ENCODE measurements at places on chromosomes 13 and 19.

DNA sequence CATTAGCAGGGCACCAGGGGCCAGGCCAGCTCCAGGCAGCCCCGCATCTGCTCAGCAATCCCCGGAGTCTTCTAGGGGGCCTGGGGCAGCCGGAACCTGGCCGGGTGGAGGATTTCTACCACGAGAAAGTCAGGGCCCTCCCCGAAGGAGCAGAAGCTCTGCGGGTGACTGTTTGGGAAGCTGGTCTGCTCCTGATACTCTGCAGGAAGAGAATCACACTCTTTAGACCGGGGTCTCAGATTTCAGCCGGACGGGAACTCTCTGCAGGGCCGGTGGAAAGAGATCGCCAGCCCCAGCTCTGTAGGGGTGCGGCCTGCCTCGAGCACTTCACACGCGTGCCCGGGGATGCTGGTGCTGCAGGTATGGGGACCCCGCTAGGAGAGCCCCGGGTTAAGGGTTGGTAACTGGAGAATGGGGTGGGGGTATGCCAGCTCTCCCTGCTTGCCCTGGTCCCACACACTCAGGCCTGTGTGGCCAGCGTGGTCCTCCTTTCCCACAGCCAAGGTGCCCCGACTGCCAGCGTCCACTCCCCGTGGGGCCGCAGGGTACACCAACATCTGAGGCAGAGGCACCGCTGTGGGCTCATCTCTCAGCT, 20.1 kb downstream of the RASA3 start:
- H3K4me1 ChIP-seq, result peaks cover 3% of the 10 kb centered on the region
- no peak overlapping the region for H3K27ac ChIP-seq
- no peaks in the 10 kb centered on the region for H3K36me3 ChIP-seq
- H3K4me3 ChIP-seq, result no peak overlapping the region
- H3K27me3 ChIP-seq, result no peaks in the 10 kb centered on the region
- no peak for DNase-seq

DNA sequence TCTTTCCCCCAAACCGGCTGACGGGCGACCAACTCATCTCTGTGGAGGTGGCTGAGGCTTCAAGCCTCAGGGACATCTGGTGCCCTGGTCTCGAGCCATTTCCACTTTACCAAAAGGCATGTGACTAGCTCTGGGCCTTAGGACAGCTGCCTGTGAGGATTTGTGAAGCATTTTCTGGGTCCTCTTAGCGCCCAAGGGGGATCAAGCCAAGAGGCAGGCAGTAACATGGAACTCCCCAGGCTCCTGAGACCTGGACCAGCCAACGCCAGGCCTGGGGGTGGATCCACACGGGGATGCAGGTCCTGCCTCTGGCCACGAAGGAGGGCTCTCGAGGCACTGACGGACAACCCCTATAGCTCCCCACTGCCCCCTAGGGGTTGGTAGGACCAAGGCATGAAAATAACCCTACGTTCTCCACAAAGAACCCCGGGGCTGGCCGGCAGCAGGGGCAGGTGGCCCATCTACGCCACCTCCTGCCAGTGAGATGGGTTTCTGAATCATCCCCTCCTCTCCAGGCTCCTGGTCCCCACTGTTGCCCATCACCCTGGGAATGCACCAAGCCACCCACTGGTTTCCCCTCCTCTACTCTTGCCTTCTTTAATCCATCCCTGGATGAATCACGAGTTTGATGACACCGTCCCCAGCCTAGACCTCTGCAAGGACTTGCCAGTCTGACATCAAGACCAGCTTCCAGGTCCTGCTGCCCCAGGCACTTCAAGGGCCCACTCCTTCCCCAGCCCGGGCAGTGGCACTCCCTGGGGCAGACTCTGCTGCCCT, 7.0 kb upstream of the MYDGF start:
- no peak overlapping the region for H3K4me3 ChIP-seq
- H3K27ac ChIP-seq, result no peak overlapping the region
- H3K36me3 ChIP-seq, result peaks cover 28% of the 10 kb centered on the region
- no peaks in the 10 kb centered on the region for H3K4me1 ChIP-seq
- DNase-seq, result no peak
- H3K27me3 ChIP-seq, result no peaks in the 10 kb centered on the region

DNA sequence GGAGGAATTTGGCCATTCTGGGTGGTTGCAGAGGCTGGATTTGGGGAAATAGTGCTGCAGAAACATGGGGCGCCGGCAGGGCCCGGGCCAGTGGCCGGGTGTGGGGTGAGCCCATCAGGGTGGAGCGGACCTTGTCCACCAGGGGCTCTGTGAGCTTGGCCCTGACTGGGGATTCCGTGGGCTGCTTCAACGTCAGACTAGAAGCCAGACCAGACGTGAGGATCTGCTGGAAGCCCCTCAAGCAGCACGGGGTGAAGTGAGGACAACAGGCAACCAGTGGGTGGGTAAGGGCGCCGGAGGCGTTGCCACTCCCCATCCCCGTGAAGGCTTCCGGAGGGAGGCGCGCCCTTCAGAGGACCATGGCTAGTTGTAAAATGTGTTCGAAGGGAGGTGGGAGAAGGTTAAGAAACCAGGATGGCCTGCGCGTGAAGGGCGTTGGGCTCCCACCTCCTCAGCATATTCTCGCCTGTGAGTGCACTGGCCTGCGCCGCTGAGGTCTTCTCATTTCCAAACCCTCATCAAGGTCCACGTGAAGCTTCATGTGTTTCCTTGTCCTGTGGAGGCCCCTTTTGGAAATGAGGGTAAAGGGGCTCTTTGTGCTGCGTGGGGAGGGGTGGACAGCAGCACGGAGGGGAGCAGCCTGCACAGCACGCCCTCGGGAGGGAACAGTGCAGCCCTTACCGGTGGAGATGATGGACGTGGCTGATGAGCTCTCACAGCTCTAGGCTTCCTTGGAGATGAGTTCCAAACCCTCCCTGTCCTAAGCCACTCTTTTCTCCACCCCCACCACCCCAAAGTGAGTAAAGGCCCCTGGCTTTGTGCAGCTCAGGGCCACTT, 8.3 kb downstream of the TEX29 start:
- H3K36me3 ChIP-seq, result no peaks in the 10 kb centered on the region
- no peak overlapping the region for H3K27ac ChIP-seq
- H3K27me3 ChIP-seq, result no peaks in the 10 kb centered on the region
- no peaks in the 10 kb centered on the region for H3K4me1 ChIP-seq
- DNase-seq, result no peak

GRCh38 chr19:49374665-49375434, 11.2 kb downstream of the DKKL1 start:
- no peak overlapping the region for H3K27ac ChIP-seq
- H3K4me3 ChIP-seq, result no peak overlapping the region
- no peaks in the 10 kb centered on the region for H3K27me3 ChIP-seq
- H3K36me3 ChIP-seq, result no peaks in the 10 kb centered on the region
- H3K4me1 ChIP-seq, result no peaks in the 10 kb centered on the region

- H3K27me3 ChIP-seq, result no peaks in the 10 kb centered on the region
- H3K4me1 ChIP-seq, result peaks cover 6% of the 10 kb centered on the region
- no peak overlapping the region for H3K4me3 ChIP-seq
- H3K27ac ChIP-seq, result no peak overlapping the region
- no peak for DNase-seq
Observed at GRCh38 chr13:43551897-43552456, 234.8 kb downstream of the ENOX1 start.

DNA sequence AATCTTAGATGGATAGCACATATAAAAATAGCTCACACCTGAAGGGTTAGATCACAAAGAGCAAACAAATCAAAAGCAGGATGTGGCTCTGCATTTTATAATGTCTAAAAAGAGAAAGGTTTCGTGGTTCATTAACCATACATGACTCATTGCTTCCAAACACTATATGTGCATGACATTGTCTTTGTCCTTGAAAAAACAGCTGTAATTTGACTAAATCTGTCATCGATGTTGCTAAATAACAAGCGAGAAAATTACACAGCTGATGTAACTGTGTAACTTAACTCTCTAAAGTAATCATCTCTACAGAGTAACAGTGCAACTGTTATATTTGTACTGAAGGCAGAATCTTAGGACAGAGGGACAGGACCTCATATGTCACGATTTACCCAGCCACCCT, 383.1 kb upstream of the GPC6 start:
- H3K27ac ChIP-seq, result no peak overlapping the region
- peaks cover 22% of the 10 kb centered on the region for H3K4me1 ChIP-seq
- no peaks in the 10 kb centered on the region for H3K36me3 ChIP-seq
- no peaks in the 10 kb centered on the region for H3K27me3 ChIP-seq
- no peak for DNase-seq

DNA sequence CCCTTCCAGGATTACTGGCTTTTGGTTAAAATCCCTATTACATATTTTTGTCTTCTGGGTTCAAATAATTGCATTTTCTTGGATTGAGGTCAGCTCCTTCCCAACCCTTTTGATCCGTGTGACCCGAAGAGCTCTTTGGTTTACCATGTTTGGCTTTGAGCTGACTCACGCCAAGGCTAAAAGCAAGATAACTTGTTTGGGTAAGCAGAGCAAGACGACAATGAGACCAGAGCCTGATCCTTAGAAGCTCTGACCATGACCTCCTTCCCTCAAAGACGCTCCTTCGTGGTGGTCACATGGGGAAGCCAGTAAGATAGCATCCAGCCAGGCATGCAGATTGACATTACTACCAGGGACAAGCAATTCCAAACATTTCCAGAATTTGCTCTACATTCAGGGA, 153.8 kb downstream of the DCT start:
- H3K4me3 ChIP-seq, result no peak overlapping the region
- no peaks in the 10 kb centered on the region for H3K27me3 ChIP-seq
- H3K36me3 ChIP-seq, result no peaks in the 10 kb centered on the region
- H3K4me1 ChIP-seq, result peaks cover 20% of the 10 kb centered on the region

GRCh38 chr13:36282821-36283432, 14.7 kb downstream of the CCDC169 start:
- no peak overlapping the region for H3K4me3 ChIP-seq
- H3K27ac ChIP-seq, result no peak overlapping the region
- H3K27me3 ChIP-seq, result no peaks in the 10 kb centered on the region

- H3K4me1 ChIP-seq, result no peaks in the 10 kb centered on the region
- no peaks in the 10 kb centered on the region for H3K36me3 ChIP-seq
- H3K4me3 ChIP-seq, result no peak overlapping the region
- H3K27ac ChIP-seq, result no peak overlapping the region
Observed at GRCh38 chr13:44379885-44380284, 6.3 kb downstream of the SERP2 start.

DNA sequence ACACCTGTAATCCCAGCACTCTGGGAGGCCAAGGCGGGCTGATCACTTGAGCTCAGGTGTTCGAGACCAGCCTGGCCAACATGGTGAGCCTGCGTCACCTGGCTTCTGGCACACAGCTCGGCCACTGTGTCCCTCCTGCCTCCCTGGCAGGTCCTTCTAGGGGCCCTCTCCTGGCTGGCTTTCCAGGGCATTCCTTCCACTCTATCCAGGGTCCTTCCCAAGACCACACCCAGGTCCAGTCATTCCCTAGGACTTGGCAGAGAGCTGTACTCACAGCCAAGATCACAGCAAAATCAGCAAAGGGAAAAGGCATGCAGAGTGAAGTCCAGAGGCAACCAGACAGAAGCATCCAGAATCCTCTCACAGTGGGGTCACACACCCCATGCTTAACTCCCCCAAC, 9.7 kb upstream of the HSH2D start:
- no peak for DNase-seq
- no peaks in the 10 kb centered on the region for H3K4me1 ChIP-seq
- H3K27me3 ChIP-seq, result no peaks in the 10 kb centered on the region
- H3K36me3 ChIP-seq, result peaks cover 38% of the 10 kb centered on the region
- no peak overlapping the region for H3K27ac ChIP-seq

GRCh38 chr13:65653613-65654012, 1576.5 kb downstream of the PCDH9 start:
- H3K4me1 ChIP-seq, result no peaks in the 10 kb centered on the region
- no peaks in the 10 kb centered on the region for H3K27me3 ChIP-seq
- H3K36me3 ChIP-seq, result no peaks in the 10 kb centered on the region
- H3K4me3 ChIP-seq, result no peak overlapping the region
- no peak for DNase-seq
- no peak overlapping the region for H3K27ac ChIP-seq

DNA sequence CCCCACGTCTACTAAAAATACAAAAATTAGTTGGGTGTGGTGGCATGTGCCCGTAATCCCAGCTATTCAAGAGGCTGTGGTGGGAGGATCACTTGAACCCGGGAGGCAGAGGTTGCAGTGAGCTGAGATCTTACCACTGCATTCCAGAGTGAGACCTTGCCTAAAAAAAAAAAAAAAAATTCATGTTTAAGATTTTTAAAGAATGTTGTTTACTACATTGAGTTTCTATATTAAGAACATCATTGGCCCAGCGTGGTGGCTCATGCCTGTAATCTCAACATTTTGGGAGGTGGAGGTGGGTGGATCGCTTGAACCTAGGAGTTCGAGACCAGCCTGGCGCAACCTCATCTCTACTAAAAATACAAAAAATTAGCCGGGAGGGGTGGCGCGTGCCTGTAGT, 31.9 kb upstream of the FLT1 start:
- DNase-seq, result no peak
- H3K27me3 ChIP-seq, result no peaks in the 10 kb centered on the region
- H3K36me3 ChIP-seq, result no peaks in the 10 kb centered on the region
- H3K27ac ChIP-seq, result no peak overlapping the region
- H3K4me1 ChIP-seq, result peaks cover 14% of the 10 kb centered on the region

GRCh38 chr13:52009946-52010345, 1.3 kb downstream of the ATP7B start:
- no peak overlapping the region for H3K27ac ChIP-seq
- no peak for DNase-seq
- peaks cover 10% of the 10 kb centered on the region for H3K4me1 ChIP-seq
- H3K27me3 ChIP-seq, result no peaks in the 10 kb centered on the region
- H3K4me3 ChIP-seq, result no peak overlapping the region

DNA sequence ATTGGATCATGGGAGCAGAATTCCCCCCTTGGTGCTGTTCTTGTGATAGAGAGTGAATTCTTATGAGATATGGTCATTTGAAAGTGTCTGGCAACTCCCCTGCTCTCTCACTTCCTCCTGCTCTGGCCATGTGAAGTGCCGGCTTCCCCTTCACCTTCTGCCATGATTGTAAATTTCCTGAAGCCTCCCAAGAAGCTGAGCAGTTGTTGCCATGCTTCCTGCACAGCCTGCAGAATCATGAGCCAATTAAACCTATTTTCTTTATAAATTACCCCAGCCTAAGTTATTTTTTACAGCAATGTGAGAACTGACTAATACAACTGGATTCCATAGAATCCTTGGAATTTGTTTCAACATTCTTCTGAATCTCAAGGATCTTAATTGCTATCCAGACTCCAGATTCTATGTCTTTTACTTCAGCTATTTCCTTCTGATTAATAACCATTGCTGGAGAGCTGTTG, 328.1 kb downstream of the SLITRK5 start:
- no peak for DNase-seq
- no peaks in the 10 kb centered on the region for H3K4me1 ChIP-seq
- H3K36me3 ChIP-seq, result no peaks in the 10 kb centered on the region
- H3K4me3 ChIP-seq, result no peak overlapping the region
- H3K27me3 ChIP-seq, result no peaks in the 10 kb centered on the region
- H3K27ac ChIP-seq, result no peak overlapping the region

- no peaks in the 10 kb centered on the region for H3K27me3 ChIP-seq
- DNase-seq, result no peak
- H3K36me3 ChIP-seq, result no peaks in the 10 kb centered on the region
Observed at GRCh38 chr19:7729831-7730285, 2.1 kb downstream of the CLEC4G start.

DNA sequence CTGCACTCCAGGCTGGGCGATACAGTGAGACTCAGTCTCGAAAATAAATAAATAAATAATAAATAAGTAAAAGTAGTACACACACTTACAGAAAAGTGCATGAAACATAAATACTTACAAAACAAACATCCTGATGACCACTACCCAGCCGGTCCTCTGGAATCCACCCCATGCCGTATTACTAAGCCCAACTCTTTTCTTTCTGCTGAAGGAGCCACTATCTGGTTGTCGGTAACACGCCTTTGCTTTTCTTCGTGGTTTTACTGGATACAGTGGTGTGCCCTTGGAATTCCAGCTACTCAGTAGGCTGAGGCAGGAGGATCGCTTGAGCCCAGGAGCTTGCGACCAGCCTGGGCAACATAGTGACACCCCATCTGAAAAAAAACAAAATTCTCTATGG, 39.4 kb downstream of the CELF5 start:
- no peaks in the 10 kb centered on the region for H3K4me1 ChIP-seq
- H3K27ac ChIP-seq, result no peak overlapping the region
- H3K27me3 ChIP-seq, result no peaks in the 10 kb centered on the region
- no peak for DNase-seq
- H3K4me3 ChIP-seq, result no peak overlapping the region
- H3K36me3 ChIP-seq, result no peaks in the 10 kb centered on the region

Data from thoracic aorta (tissue), 2 donors.